Body of pancreas (tissue), 4 donors: ENCODE measurements at places on chromosomes 3 and 15.
A peak's percentile ranks its signal among the peaks of the same experiment; 100 is the strongest.

- no peak for DNase-seq
Measured at GRCh38 chr3:137647179-137647578, 116.9 kb upstream of the SOX14 start.

- DNase-seq: no peak
Measured at GRCh38 chr15:68580883-68581155, 2.0 kb downstream of the CORO2B start.

DNA sequence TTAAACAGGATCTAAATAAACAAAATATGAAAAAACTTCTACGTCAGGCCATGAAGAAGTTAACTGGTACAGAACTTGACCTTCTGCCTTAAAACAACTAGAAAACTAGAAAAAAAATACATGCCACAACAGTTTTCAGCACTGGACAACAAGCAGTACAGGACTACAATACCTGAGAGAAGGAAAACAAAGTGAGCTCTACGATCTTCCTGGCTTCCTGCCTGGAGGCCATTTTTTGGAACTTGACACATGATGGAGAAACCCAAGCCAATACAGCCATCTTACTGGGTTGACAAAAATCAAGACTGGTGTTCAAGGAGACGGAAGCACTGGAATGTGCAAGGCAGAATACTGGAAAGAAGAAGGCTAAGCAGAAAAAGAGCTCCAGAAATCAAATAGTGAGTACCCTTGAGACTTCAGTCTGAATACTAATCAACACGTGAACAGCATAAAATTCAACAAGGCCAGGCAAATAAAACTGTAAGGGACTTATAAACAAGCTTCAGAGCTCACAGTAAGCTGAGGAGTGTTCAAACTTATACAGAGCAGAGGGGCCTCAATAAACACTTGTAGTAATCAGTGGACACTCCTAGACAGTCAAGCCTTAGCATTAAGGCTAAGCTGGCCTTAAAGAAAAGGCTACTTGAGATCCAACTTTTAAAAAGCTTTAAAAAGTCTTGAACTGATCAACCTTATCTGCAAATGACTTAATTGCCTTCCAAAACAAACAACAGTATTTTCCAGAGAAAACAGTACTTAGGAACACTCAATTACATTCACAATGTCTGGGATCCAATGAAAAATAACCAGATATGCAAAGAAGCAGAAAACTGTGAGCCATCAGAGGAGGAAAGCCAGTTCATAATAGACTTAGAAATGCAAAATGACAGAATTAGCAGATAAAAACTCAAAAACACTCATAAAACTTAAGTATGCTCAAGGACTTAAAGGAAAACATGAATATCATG is 63.2 kb downstream of the DLG1 start:
- peak; percentile 28 for DNase-seq

DNA sequence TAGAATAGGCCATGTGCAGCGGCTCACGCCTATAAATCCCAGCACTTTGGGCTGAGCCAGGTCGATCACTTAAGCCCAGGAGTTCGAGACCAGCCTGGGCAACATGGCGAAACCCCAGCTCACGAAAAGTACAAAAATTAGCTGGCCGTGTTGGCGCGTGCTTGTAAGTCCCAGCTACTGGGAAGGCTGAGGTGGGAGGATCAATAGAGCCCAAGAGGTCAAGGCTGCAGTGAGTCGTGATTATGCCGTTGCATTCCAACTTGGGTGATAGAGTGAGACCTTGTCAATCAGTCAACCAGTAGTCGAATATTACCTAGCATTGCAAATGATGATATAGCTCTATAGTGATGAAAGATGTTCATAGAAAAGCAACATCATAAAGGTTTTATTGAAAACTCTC is 51.9 kb downstream of the USP8 start:
- DNase-seq: no peak

DNA sequence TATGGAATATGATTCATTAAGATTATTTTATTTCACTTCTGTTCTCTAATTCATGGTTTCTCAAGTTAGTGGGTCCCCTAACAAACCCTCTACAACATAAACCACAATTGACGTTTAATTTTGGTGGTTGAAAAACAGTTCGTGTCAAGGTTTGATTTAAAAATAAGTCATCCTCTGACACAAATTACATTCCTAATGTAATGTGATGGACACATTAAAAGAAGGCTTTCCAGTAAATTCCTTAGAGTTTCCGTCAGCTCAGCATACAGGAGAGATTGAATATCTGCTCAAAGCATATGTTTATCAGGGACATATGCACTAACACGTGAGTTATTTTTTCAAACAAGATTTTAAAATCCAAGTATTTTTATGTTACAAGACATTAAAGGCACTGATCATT is 626.5 kb upstream of the ADAMTS9 start:
- no peak for DNase-seq

- no peak for DNase-seq
Measured at GRCh38 chr3:82741346-82741745, 979.9 kb upstream of the GBE1 start.

DNA sequence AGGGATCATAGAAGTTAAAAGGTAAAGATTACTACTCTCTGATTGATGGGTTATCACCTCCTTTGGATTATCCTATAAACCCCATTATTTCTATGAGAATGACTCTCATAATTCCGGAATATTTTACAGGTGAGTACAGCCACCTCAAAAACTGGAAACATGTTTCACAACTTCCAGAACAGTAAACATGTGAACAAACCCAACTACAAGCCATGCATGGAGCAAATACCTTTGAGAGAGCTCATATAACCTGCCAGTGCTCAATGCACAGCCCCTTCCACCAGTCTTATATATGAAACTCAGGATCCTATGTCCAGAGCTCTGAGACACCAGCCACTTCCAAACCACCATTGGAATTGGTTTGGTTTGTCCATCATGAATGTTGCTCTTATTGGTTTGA is 208.0 kb downstream of the MECOM start:
- no peak for DNase-seq

GRCh38 chr3:110504901-110505300 is 566.7 kb upstream of the NECTIN3 start:
- DNase-seq: no peak

DNA sequence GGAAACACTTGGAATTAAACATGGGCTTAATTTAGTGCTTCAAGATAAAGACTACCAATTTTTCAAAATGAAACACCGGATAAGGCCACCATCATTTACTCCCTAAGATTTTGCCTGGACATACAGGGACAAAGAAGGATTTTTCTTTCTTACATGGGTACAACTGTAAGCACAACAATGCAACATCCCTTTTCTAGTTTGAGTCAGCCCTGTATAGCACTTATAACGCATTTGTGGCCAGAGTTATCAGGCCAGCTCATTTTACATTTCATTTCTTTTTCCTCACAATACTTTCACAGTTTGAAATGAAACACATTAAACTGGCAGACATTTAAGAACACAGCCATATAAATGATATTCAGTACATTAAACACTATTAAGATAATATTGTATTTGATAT is 9.8 kb upstream of the SUCNR1 start:
- DNase-seq: no peak

DNA sequence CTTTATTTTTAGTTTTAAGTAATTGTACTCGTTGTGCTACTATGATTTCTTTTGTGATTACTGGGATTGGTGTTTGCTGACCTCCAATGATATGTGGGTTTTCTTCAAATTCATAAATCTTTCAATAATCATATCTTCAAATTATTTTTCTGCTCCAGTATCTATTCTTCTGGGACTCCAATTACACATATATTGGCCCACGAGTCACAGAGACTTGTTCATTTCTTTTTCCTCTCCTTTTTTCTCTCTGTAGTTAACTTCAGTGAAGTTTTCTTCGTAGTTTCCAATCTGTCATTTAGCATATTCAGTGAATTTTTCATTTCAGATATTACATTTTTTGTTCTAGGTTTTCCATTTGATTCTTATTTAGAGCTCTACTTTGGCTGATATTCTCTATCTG is 21.4 kb downstream of the RFX7 start:
- DNase-seq: no peak

GRCh38 chr15:87710406-87710805 is 546.1 kb downstream of the NTRK3 start:
- peak; percentile 11 for DNase-seq

- no peak for DNase-seq
Measured at GRCh38 chr3:123833398-123833785, 50.7 kb downstream of the MYLK start.

GRCh38 chr3:13120928-13121552 is 47.8 kb upstream of the IQSEC1 start:
- DNase-seq: no peak

- DNase-seq: no peak
Measured at GRCh38 chr3:156395961-156396710, 158.8 kb downstream of the SSR3 start.

- DNase-seq: no peak
Measured at GRCh38 chr3:81277853-81278252, 483.6 kb downstream of the GBE1 start.

GRCh38 chr15:33533197-33533596 is 222.4 kb downstream of the RYR3 start:
- no peak for DNase-seq

DNA sequence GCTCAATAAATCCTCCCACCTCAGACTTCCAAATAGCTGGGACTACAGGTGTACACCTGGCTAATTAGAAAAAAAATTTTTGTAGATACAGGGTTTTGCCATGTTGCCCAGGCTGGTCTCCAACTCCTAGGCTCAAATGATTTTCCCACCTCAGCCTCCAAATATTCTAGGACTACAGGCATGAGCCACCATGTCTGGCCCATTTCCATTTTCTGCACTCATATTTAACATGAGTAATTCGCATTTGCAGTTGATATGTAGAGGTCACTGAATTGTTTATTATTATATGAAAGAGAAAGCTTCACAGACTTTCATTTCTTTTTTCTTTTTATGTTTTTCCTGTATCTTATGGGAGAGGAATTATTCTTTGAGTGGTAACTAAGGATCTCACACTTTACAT is 492.7 kb downstream of the CNTN3 start:
- DNase-seq: no peak
